ENCODE measurements at places on chromosomes 1 and 21.
A peak's percentile ranks its signal among the peaks of the same experiment; 100 is the strongest.

- H3K27ac ChIP-seq, result peak overlapping the region; percentile 69
- H3K36me3 ChIP-seq, result no peaks in the 10 kb centered on the region
- no peaks in the 10 kb centered on the region for H3K27me3 ChIP-seq
- H3K4me3 ChIP-seq, result no peak overlapping the region
- no peak for DNase-seq
- H3K4me1 ChIP-seq, result peaks cover 40% of the 10 kb centered on the region
Observed at GRCh38 chr1:92536211-92536979, 49.7 kb upstream of the GFI1 start.

DNA sequence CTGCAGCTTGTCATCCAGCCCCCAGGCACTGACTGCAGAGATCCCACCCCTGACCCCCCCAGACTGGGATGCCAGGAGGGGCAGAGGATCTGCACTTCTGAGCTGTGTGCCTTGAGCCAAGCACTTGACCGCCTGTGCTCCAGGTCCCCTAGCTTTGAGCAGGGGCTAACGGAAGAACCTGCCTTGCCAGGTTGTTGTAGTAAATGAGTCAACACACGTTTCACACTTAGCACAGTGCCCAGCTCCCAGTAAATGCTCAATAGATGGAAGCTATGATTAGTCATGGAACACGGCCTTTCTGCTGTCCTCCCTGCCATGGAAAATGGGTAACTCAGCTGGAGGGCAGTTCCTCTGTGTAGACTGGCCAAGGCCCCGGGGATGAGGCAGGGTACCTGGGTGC, 24.1 kb downstream of the IFFO2 start:
- no peak overlapping the region for H3K4me3 ChIP-seq
- H3K27me3 ChIP-seq, result no peaks in the 10 kb centered on the region
- no peak for DNase-seq
- H3K27ac ChIP-seq, result no peak overlapping the region

GRCh38 chr1:229139331-229140118, 131.4 kb upstream of the RAB4A start:
- no peak for DNase-seq
- H3K4me1 ChIP-seq, result no peaks in the 10 kb centered on the region
- no peak overlapping the region for H3K4me3 ChIP-seq
- H3K27me3 ChIP-seq, result peaks cover 17% of the 10 kb centered on the region
- no peak overlapping the region for H3K27ac ChIP-seq
- no peaks in the 10 kb centered on the region for H3K36me3 ChIP-seq

DNA sequence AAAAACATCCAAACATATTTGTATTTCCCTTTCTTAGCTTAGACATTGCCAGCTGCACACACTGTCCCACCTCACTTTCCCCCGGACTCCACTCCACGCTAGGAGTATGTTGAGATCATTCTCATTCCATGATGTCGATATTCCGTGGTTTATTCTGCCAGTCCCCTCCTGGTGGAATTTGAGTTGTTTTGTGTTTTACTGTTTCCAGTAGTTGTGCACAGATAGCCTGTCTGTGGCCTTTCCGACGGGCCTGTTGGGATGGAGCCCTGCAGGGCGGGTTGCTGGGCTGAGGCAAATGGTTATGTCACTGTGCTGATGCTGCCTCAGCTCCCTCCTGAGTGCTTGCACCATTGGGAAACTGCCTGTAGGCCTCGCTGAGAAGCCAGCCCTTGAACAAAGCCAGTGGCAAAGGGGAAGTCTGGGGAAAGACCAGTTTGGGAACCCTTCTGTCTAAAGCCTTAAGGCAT, 12.8 kb downstream of the TRAPPC10 start:
- peaks cover 3% of the 10 kb centered on the region for H3K4me1 ChIP-seq
- H3K4me3 ChIP-seq, result no peak overlapping the region
- no peak for DNase-seq
- no peaks in the 10 kb centered on the region for H3K36me3 ChIP-seq

DNA sequence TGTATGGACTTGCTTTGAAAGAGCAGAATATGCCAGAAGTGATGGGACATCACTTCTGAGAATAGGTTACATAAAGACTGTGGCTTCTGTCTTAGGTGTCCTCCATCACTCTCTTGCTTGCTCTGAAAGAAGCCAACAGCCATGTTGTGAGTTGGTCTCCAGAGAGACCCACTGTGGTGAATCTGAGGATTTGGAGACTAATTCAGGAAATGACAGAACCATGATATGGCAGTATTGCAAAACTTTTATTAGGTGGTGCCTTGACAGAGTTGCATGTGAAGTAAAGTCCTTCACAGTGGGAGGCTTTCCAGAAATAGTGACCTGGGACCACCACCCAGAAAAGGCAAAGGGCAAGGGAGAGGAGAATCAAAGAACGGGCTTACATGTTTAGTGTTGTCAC, 628.6 kb downstream of the KCNT2 start:
- no peak for DNase-seq
- no peak overlapping the region for H3K27ac ChIP-seq
- no peaks in the 10 kb centered on the region for H3K36me3 ChIP-seq
- H3K27me3 ChIP-seq, result no peaks in the 10 kb centered on the region

- H3K4me1 ChIP-seq, result peaks cover 46% of the 10 kb centered on the region
- DNase-seq, result no peak
- peak within 1 kb of the TSS; percentile 84 for H3K27ac ChIP-seq
- peak within 1 kb of the TSS; percentile 41 for H3K4me3 ChIP-seq
- no peaks in the 10 kb centered on the region for H3K36me3 ChIP-seq
Observed at GRCh38 chr1:198638894-198639635, at the start of gene PTPRC. TSS of gene PTPRC (plus strand) at chr1:198639040. CDS start at chr1:198639269, 229 bp downstream.

GRCh38 chr1:43232482-43232881, 37.3 kb upstream of the TMEM125 start:
- DNase-seq, result no peak
- no peak overlapping the region for H3K27ac ChIP-seq
- no peaks in the 10 kb centered on the region for H3K36me3 ChIP-seq
- peaks cover 12% of the 10 kb centered on the region for H3K27me3 ChIP-seq
- no peak overlapping the region for H3K4me3 ChIP-seq

GRCh38 chr21:33977017-33977720, 61.6 kb upstream of the ATP5PO start:
- peak overlapping the region; percentile 52 for H3K4me3 ChIP-seq
- peak; percentile 39 for DNase-seq
- H3K27ac ChIP-seq, result peak overlapping the region; percentile 97
- H3K27me3 ChIP-seq, result no peaks in the 10 kb centered on the region

DNA sequence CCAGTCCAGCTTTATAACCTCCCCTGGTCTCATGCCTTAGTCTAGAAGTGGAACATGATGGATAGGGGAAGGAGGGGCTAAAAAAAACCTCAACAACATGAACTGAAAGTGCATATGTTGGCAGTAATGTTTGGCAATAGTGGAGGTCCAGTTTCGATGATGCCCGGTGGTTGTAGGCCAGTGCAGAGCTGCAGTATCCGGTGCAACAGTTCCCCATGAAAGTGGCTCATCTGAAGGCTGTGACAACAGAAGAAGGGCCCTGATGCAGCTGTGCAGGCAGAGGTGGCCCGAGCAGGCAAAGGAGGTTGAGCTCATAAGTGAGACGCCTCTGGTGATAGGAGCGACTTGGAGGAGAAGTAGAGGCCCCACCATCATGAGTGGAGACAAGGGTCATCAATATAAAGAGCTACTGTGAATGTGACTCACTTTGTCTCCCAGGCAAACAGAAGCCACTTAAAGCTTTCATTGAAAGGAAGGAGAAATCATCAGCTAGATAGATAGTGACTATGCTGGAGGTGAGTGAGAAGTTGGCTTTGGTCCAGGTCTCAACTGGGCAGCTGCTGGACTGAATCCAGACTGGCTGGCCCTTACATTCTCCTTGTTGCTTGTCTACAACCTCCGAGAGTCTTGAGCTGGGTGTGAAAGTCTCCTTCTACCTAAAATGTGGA, 10.2 kb upstream of the CREG1 start:
- no peak overlapping the region for H3K4me3 ChIP-seq
- H3K27me3 ChIP-seq, result no peaks in the 10 kb centered on the region
- no peak for DNase-seq

DNA sequence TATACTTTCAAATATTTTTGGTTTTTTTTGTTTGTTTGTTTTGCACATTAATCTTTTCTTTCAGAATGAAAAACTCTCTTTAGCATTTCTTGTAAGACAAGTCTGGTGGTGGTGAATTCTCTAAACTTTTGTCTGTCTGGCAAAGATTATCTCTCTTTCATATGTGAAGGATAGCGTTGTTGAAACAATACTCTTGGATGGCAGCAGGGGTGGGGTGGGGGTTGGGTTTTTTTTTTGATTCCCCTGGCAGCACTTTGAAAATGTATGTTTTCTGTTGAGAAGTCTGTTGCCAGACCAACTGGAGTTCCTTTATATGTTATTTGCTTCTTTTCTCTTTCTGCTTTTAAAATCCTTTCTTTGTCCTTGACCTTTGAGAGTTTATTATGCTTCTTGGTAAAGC, 160.2 kb downstream of the VAV3 start:
- peaks cover 43% of the 10 kb centered on the region for H3K4me1 ChIP-seq
- H3K36me3 ChIP-seq, result no peaks in the 10 kb centered on the region
- DNase-seq, result no peak
- peak overlapping the region; percentile 40 for H3K27ac ChIP-seq
- no peaks in the 10 kb centered on the region for H3K27me3 ChIP-seq

DNA sequence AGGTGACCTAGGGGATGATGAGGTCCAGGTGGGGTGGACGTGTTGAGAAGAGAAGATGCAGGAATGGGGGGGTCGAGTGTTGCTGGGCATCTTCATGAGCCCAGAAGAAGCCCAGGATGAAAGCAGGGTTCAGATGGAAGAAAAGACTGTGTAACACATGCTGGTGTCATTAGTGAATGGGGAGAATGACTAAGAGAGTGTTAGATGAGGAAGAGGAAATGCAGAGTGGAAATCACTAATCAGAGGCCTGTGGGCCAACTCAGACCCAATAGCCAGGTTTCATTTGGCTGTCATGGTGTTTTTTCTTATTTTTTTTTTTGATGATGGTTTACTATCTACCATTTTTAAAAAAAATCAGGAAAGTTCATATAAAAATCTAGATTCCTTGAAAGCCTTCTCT, 180.8 kb upstream of the CAMK1G start:
- H3K4me1 ChIP-seq, result no peaks in the 10 kb centered on the region
- H3K27me3 ChIP-seq, result peaks cover 12% of the 10 kb centered on the region
- no peak for DNase-seq
- H3K27ac ChIP-seq, result no peak overlapping the region
- no peaks in the 10 kb centered on the region for H3K36me3 ChIP-seq

GRCh38 chr21:46057111-46057709, 40.7 kb upstream of the COL6A2 start:
- peak; percentile 72 for DNase-seq
- H3K27me3 ChIP-seq, result peaks cover 9% of the 10 kb centered on the region

- H3K27me3 ChIP-seq, result no peaks in the 10 kb centered on the region
- H3K4me3 ChIP-seq, result no peak within 1 kb of the TSS
- no peak for DNase-seq
- no peaks in the 10 kb centered on the region for H3K36me3 ChIP-seq
Observed at GRCh38 chr1:84892705-84893618, at the start of gene LPAR3. TSS of gene LPAR3 (minus strand) at chr1:84893206. CDS start at chr1:84866120, 27,086 bp downstream.

GRCh38 chr1:183670169-183670568, 17.1 kb upstream of the APOBEC4 start:
- H3K27ac ChIP-seq, result no peak overlapping the region
- DNase-seq, result no peak
- H3K4me1 ChIP-seq, result no peaks in the 10 kb centered on the region
- no peaks in the 10 kb centered on the region for H3K36me3 ChIP-seq
- peaks cover 7% of the 10 kb centered on the region for H3K27me3 ChIP-seq

- peak; percentile 69 for DNase-seq
- no peak overlapping the region for H3K27ac ChIP-seq
- no peaks in the 10 kb centered on the region for H3K4me1 ChIP-seq
- H3K4me3 ChIP-seq, result no peak overlapping the region
- no peaks in the 10 kb centered on the region for H3K36me3 ChIP-seq
Observed at GRCh38 chr21:42337830-42338728, 12.7 kb downstream of the TFF2 start.

DNA sequence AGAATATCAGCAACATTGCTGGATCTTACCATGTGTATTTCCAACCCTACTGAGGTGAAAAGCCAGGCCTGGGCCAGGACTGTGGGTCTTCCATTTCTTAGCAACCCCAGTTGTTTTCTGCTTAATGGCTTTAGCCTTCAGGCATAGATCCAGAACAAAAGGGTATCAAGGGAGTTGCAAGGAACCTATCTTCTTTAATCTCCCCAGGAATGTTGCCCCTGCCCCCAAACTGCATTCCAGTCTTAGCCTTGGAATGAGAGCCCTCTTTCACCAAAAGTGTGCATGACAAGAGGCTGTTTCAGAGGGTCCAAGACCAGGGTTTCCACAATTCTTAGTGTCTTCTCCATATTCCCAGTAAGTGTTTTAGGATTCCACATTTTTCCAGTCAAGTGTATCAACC, 87.9 kb upstream of the SOX13 start:
- no peak for DNase-seq
- H3K36me3 ChIP-seq, result no peaks in the 10 kb centered on the region
- no peaks in the 10 kb centered on the region for H3K4me1 ChIP-seq
- no peak overlapping the region for H3K4me3 ChIP-seq
- peaks cover 3% of the 10 kb centered on the region for H3K27me3 ChIP-seq

- no peak within 1 kb of the TSS for H3K27ac ChIP-seq
- H3K36me3 ChIP-seq, result no peaks in the 10 kb centered on the region
- no peaks in the 10 kb centered on the region for H3K4me1 ChIP-seq
- no peak within 1 kb of the TSS for H3K4me3 ChIP-seq
- peaks cover 36% of the 10 kb centered on the region for H3K27me3 ChIP-seq
Observed at GRCh38 chr1:7940745-7941436, at the start of gene TNFRSF9. TSS of gene TNFRSF9 (minus strand) at chr1:7940839. CDS start at chr1:7939994, 845 bp downstream.

DNA sequence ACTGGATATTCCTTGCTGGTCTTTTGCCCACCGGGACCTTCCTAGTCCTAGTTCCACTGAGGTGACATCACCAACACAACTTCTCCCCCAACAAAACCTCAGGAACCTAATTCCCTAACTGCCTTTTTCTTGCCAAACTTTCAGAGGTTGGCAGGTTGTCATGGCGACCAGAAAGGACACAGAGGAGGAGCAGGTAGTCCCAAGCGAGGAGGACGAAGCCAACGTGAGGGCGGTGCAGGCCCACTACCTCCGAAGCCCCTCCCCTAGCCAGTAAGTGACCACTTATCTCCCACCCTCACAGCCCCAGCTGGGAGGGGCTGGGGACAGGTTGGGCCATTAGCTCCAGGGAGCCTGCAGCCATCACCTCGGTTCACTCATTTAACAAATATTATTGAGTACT, 815 bp downstream of the STYXL2 start:
- no peak overlapping the region for H3K4me3 ChIP-seq
- no peaks in the 10 kb centered on the region for H3K27me3 ChIP-seq
- DNase-seq, result no peak
- no peaks in the 10 kb centered on the region for H3K36me3 ChIP-seq

- no peaks in the 10 kb centered on the region for H3K4me1 ChIP-seq
- DNase-seq, result no peak
- no peaks in the 10 kb centered on the region for H3K36me3 ChIP-seq
- no peak overlapping the region for H3K4me3 ChIP-seq
Observed at GRCh38 chr1:58804853-58805565, 21.2 kb upstream of the JUN start.
